ENCODE measurements at places on chromosomes 16 and 17.

DNA sequence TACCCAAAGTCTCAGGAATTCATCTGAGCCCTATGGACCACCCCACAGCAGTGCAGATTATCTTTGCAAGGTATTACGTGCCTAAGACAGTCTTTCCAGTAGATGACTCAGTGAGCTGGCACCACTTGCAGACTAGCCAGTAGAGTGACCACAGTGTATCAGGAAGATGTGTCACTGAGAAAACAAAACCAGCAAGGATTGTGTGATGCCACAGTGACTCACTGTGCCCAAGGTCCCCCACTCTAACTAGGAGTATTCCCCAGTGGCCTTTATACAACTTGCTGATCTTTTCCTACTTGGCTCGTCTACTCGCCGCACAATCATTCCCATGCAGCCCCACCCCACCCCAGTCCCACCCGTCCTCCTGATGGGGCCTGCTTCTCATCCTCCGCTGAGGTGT, 26.8 kb upstream of the PRKCA start:
- no peak for DNase-seq

DNA sequence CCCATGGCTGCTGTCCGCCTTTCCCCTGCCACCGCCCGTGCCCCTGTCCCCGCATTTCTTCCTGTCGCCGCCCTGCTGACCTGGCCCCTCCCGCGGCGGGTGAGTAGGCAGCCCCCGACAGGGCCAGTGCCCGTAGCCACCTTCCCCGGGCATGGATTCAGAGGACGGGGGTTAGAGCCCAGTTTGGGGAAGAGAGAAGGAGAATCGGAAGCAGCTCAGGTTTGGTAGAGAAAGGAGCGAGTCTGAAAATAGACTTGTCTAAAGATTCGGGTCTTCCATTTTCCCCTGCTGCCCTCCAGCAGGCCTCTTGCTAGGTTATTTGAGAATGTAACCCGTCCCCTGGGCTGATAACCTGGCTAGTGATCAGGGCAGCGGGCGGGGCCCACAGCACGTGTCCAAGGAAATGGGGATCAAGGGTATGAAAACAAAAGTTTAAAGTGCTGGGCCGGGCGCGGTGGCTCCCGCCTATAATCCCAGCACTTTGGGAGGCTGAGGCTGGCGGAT, 7.9 kb upstream of the CLDN9 start:
- DNase-seq = no peak

DNA sequence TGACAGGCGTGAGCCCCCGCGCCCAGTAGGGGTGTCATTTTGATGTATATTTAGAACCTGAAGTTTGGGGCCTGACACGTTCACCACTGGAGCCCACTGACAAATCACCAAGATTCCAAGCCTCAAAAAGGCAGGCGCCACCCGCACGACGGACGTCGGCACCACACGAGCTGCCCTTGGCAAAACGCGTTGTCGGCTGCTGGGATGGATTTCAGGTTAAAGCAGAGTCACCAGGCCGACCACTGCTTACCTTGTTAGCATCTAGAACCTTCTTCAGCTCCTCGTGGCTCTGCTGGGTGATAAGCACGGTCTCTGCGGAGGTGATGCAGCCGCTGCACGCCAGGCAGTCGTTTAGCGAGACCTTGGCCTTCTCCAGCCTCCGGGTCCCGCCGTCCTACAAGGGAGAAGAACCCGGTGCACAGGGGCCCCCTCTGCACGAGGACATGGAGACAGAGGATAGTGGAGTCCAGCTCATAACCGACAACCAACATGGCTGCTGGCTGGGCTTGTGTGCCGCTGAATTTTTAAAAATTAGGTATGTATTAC, 3.8 kb downstream of the CIAO3 start:
- DNase-seq = no peak

GRCh38 chr17:45073414-45074070, 12.4 kb downstream of the NMT1 start:
- DNase-seq = no peak

All from NCI-H2029 treated with DMSO at 0.1 percent for 48 hours (cell line).